ENCODE measurements at places on chromosomes 4 and X. TPM values are rescaled to one million over a fixed set of nuclear protein-coding genes. Genes with fewer than 3 reads are reported as not detected.

- DNase-seq, result no peak
- H3K27ac ChIP-seq, result no peak overlapping the region
- H3K27me3 ChIP-seq, result no peaks in the 10 kb centered on the region
- no peaks in the 10 kb centered on the region for H3K4me1 ChIP-seq
Observed at GRCh38 chr4:116702949-116703348, 382.4 kb downstream of the TRAM1L1 start.

DNA sequence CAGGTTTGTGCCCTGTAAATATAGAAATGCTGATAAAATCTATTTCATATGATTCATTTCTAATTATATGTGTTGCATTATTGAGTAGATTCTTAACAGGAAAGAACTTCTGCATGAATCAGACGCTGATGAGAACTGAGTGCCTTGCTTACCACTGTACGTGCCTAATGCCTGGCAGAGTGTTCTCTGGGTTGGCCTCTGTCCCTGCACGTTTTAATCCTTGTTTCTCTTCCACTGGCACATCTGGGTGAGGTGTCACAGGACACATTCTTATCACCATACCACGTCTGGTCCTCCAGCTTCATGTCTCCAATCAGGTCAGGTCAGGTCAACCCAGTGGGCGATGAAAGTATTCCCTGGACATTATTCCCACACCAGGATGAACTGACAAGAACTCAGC, 53.6 kb downstream of the KLF3 start:
- no peak for DNase-seq
- H3K27me3 ChIP-seq, result no peaks in the 10 kb centered on the region
- no peak overlapping the region for H3K4me3 ChIP-seq
- H3K36me3 ChIP-seq, result no peaks in the 10 kb centered on the region
- no peak overlapping the region for H3K27ac ChIP-seq

DNA sequence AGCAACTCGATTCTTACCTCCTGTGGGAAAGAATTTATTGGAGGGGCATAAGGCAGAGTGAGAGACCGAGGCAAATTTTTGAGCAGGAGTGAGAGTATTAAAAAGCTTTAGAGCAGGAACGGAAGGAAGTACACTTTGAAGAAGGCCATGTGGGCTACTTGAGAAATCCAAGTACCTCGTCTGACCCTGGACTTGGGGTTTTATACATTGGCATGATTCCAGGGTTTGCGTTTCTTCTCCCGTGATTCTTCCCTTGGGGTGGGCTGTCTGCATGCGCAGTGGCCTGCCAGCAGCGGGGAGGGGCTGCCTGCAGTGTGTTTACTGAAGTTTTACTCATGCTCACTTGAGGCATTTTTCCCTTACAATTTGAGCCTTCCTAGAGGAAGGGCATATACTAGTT, 3.4 kb downstream of the GALNT7 start:
- no peaks in the 10 kb centered on the region for H3K27me3 ChIP-seq
- H3K27ac ChIP-seq, result no peak overlapping the region
- DNase-seq, result no peak
- H3K4me3 ChIP-seq, result no peak overlapping the region
- peaks cover 16% of the 10 kb centered on the region for H3K4me1 ChIP-seq
- no peaks in the 10 kb centered on the region for H3K36me3 ChIP-seq

DNA sequence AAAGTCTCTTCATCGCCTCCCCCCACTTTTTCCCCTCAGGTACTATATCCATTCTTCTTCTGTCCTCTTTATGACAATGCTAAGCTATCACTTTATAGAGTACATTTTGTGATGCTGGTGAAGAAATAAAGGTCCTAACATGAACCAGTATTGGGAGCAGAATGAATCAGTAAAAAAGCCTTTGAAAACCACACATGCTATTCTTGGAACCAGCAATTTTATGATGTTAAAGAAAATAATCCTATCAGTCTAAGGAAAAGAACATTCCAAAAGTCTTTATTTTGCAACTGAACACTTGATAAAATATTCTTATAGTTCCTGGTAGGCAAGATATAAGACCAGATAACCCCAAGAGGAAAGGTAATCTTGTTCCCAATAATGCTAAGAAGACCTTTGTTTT, 107.8 kb upstream of the MCF2 start:
- H3K4me1 ChIP-seq, result peaks cover 5% of the 10 kb centered on the region
- peaks cover 14% of the 10 kb centered on the region for H3K36me3 ChIP-seq
- no peak for DNase-seq

The TASL gene
- 0.75 TPM for total RNA-seq

DNA sequence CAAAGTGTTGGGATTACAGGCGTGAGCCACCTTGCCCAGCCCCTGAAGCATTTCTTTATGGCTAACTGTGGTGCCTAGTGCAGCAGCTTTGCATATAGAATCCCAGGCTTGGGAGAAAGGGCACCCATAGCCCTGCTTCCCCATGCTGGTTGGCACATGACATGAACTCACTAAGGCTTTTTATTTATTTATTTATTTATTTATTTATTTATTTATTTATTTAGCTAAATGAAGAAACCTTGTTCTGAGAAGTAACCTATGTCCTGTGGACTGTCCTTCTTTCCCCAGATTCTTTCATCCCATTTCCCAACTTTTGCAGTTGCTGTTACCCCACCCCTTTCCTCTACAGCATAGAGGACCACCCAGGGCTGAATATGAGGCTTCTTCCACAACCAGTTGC, 1.9 kb upstream of the GJB1 start:
- no peak overlapping the region for H3K4me3 ChIP-seq
- DNase-seq, result no peak

DNA sequence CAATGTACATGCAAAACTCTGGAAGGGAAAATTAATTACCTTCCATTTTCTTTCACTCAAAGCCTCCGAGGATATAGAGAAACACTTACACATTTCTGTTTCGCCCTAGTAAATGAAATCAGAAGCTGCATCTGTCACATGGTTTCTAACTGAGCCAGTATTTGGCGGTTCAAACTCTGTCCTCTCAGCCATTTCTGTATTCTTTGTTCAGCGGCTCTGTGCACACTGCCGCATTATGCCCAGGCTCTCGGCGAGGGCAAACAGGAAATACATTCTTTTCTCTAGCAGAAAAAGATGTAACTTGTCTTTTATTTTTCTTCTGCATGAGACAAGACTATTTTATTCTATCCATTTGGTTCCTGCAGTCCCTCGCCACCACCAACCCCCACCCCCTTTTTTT, 71.4 kb upstream of the GPM6B start:
- no peak overlapping the region for H3K27ac ChIP-seq
- H3K27me3 ChIP-seq, result peaks cover 7% of the 10 kb centered on the region
- H3K36me3 ChIP-seq, result no peaks in the 10 kb centered on the region

DNA sequence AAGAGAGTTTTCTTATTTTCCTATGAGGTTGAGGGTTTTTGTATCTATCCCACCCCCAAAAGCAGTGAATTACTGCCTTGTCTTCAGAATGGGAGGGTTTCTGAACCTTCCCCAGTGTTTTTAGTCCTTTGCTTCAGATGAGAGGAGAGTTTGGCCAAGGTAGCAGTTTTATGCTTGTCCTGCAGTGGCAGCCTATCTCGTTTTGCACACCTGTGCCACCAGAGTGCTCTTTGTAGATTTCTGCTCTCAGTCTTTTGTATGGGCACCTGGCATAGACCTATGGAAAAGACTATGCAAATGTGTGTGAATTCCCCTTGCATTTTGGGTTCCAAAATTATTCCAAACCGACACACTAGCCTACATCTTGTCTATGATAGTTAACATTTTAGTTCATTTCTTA, 5.8 kb downstream of the TBC1D19 start:
- no peak for DNase-seq
- H3K4me1 ChIP-seq, result no peaks in the 10 kb centered on the region
- H3K27me3 ChIP-seq, result no peaks in the 10 kb centered on the region
- no peak overlapping the region for H3K4me3 ChIP-seq
- no peaks in the 10 kb centered on the region for H3K36me3 ChIP-seq

The IKBKG gene
- total RNA-seq, result 27.2 TPM

The PAGE5 gene
- not detected for total RNA-seq

- no peaks in the 10 kb centered on the region for H3K4me1 ChIP-seq
- no peak overlapping the region for H3K27ac ChIP-seq
- H3K27me3 ChIP-seq, result no peaks in the 10 kb centered on the region
- no peak overlapping the region for H3K4me3 ChIP-seq
Observed at GRCh38 chr4:70943114-70943513, 40.9 kb downstream of the MOB1B start.

GRCh38 chr4:82484996-82485783, 54.8 kb downstream of the ENOPH1 start:
- H3K27ac ChIP-seq, result no peak overlapping the region
- no peak overlapping the region for H3K4me3 ChIP-seq
- no peak for DNase-seq
- H3K27me3 ChIP-seq, result no peaks in the 10 kb centered on the region

The KLHL2 gene
- 19.9 TPM for total RNA-seq

GRCh38 chrX:107710617-107711391, 64.8 kb downstream of the TSC22D3 start:
- H3K4me1 ChIP-seq, result peaks cover 65% of the 10 kb centered on the region
- DNase-seq, result peak; percentile 16
- no peaks in the 10 kb centered on the region for H3K27me3 ChIP-seq
- peak overlapping the region; percentile 21 for H3K4me3 ChIP-seq

- no peaks in the 10 kb centered on the region for H3K27me3 ChIP-seq
- DNase-seq, result no peak
- no peaks in the 10 kb centered on the region for H3K36me3 ChIP-seq
- no peak overlapping the region for H3K4me3 ChIP-seq
- peaks cover 15% of the 10 kb centered on the region for H3K4me1 ChIP-seq
- no peak overlapping the region for H3K27ac ChIP-seq
Observed at GRCh38 chr4:150999086-150999485, 16.0 kb downstream of the LRBA start.

The BTK gene
- 0.49 TPM for total RNA-seq
